ENCODE measurements at places on chromosomes 16 and 17.

- no peak for DNase-seq
Observed at GRCh38 chr16:27293343-27293742, 20.4 kb upstream of the IL4R start.

- DNase-seq, result no peak
Observed at GRCh38 chr16:4087099-4087885, 28.9 kb downstream of the ADCY9 start.

- DNase-seq, result no peak
Observed at GRCh38 chr17:17538417-17539391, 42.5 kb upstream of the RASD1 start.

DNA sequence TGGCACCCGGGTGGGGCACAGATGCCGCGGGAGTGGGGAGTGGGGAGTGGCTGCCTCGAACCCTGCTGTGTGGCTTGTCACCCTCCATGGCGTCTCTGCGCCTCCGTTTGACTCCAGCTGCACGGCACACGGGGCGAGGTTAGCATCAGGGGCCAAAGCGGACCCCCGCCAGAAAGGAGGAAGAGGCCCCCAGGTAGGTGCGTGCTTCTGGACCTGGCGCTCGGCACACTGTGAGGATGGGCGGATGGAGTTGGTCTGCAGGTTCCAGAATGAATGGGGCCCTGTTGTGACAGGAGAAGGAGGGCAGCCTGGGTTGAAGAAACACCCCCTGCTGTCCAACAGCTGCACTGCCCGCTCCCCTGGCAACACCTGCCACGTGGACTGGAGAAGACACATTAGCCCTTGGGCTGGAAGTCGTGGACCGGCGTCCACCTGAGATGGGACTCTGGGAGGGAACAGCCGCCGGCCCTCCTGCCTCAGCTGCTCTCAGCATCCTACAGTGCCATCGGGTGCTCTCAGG lies 9.4 kb upstream of the FASN start:
- DNase-seq, result no peak

DNA sequence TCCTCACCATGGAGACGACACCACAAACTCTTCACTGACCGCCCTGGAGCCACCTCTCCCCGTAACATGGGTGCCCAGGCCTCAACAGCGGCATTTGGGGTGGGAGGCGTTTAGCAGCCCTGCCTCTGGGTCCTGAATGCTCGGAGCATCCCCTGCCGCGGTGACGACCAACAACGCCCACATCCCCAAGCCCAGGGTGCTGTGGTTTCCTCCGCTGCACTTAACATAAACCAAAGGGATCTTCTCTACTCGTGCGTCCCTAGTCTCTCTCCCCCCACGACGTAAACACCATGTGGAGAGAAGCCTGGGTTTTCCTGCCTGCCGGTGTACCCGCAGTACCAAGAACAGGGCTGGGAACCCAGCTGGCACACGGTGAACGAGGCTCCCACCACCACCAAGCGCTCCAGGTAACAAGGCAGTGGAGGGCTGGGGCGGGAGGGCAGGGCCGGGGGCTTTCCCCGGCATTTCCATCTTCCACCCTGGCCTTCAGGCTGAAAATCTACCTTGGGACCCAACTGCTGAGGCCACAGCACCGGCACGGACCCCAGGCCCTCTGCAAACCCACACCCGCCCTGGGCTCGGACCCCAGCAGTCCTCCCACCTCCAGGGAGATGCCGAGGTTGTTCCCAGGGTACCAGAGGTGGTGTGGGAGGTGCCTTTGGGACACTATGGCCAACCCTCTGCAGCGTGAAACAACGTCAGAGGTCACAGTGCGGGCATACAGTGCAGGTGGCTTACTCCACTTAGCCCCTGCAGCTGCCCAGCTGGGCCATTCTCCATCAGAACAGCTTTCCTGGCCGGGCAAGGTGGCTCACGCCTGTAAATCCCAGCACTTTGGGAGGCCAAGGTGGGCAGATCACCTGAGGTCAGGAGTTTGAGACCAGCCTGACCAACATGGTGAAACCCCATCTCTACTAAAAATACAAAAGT lies 54.3 kb downstream of the TIMM22 start:
- no peak for DNase-seq

DNA sequence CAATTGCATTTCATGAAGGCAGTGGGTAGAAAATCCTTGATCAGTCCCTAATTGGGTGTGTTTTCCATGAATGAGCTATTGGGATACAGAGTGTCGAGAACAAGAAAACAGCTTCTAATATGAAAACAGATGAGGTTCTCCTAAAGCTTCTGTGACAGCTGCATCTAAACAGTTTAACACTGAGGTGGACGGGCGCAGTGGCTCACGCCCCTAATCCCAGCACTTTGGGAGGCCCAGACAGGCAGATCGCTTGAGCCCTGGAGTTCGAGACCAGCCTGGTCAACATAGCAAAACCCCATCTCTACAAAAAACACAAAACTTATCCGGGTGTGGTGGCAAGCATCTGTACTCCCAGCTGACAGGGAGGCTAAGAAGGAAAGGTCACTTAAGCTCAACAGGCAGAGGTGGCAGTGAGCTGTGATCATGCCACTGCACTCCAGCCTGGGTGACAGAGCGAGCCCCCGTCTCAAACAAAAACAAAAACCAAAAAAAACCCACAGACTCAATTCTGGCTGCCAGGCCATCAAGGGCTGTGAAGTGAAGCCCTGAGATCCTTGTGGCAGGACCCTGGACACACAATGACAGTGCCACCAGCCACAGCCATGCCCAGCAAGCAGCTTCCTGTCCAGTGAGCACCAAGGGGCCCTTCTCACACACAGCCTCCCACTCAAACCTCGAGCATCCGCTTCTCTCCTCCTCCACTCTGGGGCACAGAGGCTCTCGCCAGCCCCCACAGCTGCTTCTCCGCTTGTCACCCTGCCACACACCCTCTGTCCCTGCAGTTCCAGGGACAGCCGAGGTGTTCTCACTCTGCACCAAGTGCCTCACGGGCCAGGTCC lies 44.0 kb downstream of the ANKRD11 start:
- peak; percentile 22 for DNase-seq

DNA sequence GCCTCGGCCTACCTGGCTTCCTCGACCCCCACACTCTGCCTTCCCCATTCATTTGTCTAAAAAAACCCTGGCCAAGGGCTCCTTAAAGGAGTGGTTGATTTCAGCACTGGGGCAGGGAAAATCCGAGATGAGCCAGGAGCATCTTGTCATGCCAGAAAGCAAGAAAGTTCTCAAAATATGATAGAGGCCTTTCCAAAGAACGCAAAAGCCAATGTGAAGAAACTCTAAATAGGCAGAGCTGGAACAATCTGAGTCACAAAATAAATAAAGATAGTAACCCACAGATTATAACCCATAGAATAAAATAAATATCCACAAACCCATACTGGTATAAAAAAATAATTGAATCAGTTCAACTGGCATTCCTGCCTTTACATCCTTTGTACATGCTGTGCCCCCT lies 192.3 kb upstream of the SALL1 start:
- no peak for DNase-seq

- peak; percentile 52 for DNase-seq
Observed at GRCh38 chr16:26672206-26672605, 394.5 kb upstream of the C16orf82 start.

DNA sequence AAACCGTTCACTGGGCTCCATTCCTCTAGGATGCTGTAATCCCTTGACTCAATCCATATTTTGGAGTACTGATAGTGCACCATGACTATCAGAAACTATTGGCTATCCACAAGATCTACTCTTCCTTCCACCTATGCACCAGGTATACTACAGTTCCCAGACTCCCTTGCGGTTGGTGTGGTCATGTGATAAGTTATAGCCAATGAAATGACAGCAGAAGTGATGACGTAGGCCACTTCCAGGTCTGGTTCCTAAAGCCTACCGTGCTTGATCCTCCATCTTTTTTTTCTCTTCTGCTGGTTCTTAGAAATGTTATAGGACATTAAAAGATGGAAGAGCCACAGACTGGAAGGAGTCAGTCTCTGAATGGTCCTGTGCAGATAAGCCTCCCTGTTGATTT lies 278.8 kb upstream of the C16orf82 start:
- DNase-seq, result no peak

DNA sequence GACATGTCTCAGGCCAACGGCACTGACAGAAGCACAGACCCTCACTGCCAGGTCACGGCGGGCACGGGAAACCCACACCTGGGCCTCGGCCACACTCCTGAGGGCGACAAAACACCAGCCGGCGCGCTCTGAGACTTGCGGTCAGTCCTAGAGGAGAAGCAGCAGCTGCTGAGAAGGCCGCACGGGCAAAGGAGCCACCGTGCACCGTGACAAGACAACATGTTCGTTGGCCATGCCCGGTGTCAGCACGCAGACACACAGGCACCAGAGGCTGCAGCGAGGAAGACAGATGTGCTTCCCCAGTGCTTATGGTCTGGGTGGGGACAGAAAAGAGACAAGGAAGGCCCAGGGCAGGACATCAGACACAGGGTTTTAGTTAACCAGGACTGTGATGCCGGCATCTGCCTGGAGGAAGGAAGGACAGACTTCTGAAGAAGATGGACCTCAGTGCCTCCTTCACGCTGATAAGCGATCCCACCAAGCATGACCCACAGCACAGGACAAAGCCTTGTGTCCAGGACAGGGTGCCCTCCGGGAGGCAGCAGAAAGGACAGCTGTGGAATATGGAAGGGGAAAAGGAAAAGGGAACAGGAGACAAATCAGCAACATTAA lies 84.0 kb downstream of the ANKRD11 start:
- DNase-seq, result no peak

DNA sequence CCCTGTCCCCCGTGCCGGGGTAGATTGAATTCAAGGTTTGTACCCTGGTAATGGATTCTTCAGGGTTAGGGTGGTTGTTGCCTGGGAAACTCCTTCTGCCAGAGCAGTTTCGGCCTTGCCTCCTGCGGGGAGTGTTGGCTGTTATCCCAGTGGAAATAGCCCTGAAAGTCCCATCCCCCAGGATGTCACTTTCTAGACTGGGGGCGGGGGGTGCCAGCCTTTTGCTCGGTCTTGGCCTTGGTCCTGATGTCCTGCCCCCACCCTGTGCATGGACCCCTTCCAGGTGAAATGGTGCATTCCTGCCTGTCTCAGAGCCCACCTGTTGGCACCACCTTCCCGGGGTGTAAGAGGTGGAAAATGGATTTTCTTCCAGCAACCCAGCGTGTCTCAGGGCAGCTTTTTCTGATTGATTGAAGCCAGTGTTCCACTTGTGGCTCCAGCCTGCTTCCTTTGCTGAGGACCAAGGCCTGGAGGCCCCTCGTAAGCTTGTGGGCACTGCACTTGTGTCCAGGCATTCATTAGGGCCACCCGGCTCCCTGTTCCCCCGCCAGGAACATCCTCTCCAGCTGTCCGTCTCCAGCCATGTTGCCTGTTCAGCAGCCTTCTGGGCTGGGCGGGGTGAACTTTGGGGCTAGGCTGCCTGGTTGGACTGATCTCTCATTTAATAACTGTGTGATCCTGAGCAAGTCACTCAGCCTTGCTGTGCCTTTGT lies 25.6 kb downstream of the MGAT5B start:
- no peak for DNase-seq

DNA sequence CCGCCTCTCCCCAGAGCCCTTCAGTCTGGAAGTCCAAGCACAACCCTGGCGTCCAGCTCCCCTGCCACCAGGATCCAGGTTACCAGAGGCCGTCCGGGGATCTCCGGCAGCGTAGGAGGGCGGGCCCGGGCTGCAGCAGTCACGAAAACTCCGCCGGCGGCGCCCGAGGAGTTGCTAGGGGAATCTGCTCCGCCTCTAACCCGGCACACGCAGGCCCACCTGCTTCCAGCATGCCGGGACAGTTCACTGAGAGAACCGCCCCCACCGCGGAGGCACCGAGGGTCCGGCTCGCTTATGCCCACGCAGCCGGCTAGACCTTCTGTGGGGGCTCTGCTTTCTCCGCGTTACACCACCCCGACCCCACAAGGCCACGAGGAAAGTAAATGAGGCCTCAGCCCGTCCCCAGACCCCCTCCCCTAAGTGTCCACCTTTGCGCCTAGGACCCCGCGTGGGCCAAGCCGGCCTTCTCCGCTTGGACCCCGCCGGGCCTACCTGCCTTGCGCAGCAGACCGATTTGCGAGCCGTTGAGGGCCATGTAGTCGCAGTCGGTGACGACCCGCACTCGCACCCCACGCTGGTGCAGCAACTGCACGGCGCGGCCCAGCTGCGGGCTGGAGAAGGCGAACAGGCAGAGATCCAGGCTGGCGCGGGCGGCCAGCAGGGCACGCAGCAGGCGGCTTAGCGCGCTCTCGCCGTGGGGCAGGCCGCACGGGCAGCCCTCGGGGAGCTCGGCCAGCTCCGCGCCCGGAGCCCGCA lies 587 bp downstream of the PLD6 start:
- peak; percentile 72 for DNase-seq

GRCh38 chr16:82149536-82149935 lies 20.5 kb downstream of the MPHOSPH6 start:
- DNase-seq, result no peak

DNA sequence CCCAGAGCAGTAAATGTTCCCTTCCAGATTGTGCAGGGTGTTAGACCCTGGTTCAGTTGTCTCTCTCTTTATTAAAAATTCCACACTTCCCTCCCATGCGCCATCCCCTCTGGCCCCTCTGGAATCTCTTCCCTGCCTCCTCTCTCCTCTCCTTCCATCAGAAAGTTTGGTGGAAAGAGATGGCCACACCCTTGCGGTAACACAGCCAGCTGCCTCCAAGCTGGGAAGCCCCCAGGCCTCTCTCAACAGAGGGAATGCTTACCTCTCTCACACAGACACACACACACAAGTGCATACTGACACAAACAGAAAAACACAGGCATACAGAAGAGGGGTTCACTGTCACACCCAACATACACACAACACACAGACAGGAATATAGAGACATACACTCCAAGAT lies 220.5 kb downstream of the C16orf78 start:
- DNase-seq, result no peak

DNA sequence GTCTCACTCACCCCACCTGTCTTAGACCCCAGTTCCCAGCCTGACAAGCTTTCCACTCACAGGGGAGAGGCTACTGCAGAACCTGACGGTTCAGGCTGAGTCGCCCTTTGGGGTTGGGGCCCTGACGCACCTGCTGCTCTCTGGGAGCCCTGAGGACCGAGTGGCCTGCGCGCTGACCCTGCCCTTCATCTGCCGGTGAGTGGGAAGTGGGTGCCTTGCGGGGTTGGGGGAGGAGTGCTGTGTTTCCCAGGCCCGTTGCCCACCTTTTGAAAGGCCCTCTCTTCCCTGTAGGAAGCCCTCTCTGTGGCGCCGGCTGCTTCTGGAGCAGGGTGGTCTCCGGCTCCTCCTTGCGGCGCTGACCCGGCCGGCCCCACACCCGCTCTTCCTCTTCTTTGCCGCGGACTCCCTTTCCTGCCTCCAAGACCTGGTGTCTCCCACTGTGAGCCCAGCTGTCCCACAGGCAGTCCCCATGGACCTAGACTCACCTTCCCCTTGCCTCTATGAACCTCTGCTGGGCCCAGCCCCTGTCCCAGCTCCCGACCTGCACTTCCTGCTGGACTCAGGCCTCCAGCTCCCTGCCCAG lies 6.1 kb upstream of the TGFB1I1 start:
- no peak for DNase-seq

- no peak for DNase-seq
Observed at GRCh38 chr17:79905832-79906231, 66.6 kb upstream of the CBX4 start.

GRCh38 chr17:14429084-14429483 lies 128.2 kb downstream of the HS3ST3B1 start:
- no peak for DNase-seq

Data from stimulated activated CD4-positive, alpha-beta T cell treated with anti-CD3 and anti-CD28 coated beads, Interleukin-4, amount 100 ng/mL, for 1 hour (primary cell).